ENCODE measurements at places on chromosomes 5 and 9.

- no peak for DNase-seq
Observed at GRCh38 chr5:149771216-149771980, 41.3 kb downstream of the PPARGC1B start.

GRCh38 chr9:108322326-108323098, 533.3 kb downstream of the ACTL7B start:
- DNase-seq = no peak

DNA sequence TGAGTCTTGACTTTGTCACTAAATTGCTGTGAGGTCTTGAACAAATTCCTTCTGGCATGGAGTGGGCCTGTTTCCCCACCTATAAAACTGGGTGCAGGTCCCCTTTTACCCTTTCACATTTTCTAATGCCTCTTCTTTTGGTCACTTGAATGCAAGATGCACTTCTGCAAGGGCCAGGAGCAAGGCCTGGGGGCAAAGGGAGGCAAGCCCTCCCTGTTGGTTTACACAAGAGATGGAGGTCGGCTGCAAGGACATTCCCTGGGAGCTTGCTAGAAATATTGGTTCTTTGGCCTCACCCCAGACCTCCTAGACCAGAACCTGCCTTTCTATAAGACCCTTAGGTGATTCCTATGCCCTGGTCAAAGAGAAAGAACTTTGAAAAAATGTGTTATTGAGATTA, 5.8 kb downstream of the FOXE1 start:
- DNase-seq = no peak

GRCh38 chr5:17799521-17799920, 165.3 kb downstream of the TAF11L14 start:
- no peak for DNase-seq

DNA sequence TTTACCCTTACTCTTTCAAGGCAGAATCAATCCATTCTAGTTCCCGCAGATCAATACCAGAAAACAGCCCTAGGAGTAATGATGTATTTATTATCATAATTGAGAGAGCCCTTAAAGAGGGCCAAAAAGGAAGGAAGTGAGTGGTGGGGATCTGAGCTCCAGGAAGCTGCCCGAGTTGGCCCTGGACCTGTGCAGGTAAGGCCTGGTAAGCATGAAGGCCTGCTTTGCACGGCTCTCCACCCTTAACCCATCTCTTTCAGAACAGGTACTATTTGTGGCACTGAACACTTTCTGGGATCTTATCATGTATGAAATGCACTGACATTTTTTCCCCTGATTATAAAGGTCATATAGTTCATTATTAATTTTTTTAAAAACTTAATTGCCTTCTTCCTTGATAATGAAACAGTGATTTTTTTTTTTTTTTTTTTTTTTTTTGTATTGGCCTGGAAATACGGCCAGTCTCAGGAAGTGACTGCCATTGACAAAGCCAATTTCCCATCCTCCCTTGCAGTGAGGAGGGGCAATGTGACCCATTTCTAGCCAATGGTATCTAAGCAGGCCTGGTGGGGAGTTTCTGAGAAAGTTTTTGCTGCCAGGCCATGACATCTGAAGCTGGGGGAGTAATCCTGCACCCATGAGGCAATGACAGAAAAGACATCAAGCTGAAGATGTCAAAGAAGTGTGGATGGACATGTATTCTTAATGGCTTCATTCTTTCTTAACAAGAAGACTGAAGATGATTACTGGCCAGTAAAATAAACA, 6.3 kb upstream of the MVB12B start:
- DNase-seq = no peak

- DNase-seq = no peak
Observed at GRCh38 chr9:116337015-116337414, 183.4 kb downstream of the PAPPA start.

GRCh38 chr5:127060470-127060985, 12.8 kb downstream of the C5orf63 start:
- no peak for DNase-seq

- no peak for DNase-seq
Observed at GRCh38 chr5:116521173-116521872, 53.3 kb downstream of the SEMA6A start.

- DNase-seq = no peak
Observed at GRCh38 chr9:94056442-94056974, 27.8 kb upstream of the PTPDC1 start.
